Daoy (cell line): ENCODE measurements at places on chromosomes 3 and 15.

DNA sequence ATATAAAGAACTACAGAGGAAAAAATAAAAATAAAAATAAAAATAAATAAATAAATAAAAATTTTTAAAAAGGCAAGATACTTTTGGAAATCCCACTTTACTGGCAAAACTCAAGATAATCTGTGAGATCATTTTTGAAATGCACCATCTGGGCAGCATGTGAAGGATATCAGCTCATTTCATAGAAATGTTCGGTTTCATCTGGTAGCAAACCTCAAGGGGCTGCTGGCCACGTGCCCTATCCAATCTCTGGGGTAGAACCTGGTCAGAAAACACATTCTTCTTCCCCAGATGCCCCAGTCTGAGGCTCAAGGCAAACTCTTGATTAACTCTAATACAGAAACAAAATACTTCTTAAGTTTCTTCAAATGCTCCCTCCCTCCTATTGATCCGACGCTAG is 166.0 kb downstream of the FMN1 start:
- DNase-seq = no peak

DNA sequence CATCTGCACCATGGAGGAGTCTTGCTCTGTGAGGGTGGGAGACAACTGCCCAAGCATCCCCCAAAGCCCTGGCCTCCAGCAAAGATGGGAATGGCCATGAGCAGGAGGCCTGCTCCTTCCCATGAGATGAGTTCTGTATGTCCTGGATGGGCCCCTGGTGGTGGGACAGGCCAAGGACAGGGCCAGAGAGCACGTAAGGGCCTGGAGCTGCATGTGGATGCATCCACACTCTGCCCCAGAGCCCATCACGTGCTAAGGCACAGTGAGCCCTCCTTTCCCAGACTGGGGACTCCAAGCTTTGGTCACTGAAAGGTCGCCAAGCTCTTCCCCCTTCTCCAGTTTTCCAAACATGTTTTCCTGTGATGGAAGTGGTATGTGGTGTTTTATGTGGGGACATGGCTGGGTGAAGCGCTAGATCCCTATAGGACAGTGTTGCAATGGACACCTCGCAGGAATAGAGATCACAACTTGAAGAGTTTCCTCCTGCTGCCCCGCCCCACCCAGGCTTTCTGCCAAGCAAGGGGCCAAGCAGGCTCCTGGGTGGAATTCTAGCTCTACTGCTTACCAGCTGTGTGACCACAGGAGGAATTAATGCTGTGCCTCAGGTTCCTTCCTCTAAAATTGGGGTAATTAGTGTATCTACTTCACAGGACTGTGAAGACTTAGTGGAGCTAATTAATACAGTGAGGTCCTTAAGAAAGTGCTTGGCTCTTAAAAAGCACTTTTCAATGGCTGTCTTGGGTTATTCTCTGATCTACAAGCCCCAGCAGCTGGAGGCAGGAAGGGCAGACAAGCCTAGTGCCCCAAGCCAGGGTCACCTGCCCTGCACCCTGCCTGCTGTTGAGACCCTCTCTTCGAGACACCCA is 106.4 kb upstream of the RPL32 start:
- DNase-seq = peak; percentile 50

GRCh38 chr3:131526801-131527347 is 24.1 kb upstream of the MRPL3 start:
- DNase-seq = peak; percentile 79

- DNase-seq = no peak
Measured at GRCh38 chr3:131038326-131038725, 11.6 kb downstream of the NEK11 start.

DNA sequence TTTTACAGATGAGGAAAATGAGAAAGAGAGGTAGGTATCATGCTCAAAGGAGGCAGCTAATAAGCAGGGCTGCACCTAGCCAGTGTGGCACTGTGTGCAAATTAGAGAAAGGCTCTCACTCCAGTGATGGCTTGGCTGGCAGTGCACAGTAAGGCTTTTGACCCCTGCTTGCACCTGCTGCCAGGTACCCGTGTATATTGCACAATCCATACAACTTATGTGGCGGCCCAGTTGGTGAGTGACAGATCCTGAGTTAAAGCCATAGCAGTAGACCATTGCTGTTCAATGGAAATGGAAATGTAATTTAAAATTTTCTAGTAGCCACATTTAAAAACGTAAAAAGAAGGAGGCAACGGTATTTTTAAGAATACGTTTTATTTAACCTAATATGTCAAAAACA is 266.4 kb upstream of the AZI2 start:
- DNase-seq = no peak

DNA sequence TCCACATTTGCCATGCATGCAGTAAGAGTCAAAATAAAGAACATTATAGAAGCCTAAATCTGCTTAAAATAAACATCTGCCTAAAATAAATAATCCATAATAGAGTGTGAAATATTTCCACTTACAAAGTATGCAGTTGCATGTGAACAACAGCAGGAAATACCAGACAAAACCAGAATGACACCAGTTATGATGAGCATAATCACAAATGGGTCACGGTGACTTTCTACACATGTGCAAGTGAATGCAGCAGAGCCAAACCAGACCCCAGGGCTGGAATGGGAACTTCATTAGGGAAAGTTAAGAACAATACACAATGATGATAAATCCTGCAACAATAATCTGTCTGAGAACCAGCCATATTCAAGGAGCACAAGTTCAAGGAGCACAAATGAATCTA is 615.5 kb downstream of the ROBO2 start:
- DNase-seq = no peak

- DNase-seq = no peak
Measured at GRCh38 chr3:58494107-58494506, 2.2 kb downstream of the KCTD6 start.

GRCh38 chr3:62554264-62554799 is 181.0 kb upstream of the FEZF2 start:
- no peak for DNase-seq

DNA sequence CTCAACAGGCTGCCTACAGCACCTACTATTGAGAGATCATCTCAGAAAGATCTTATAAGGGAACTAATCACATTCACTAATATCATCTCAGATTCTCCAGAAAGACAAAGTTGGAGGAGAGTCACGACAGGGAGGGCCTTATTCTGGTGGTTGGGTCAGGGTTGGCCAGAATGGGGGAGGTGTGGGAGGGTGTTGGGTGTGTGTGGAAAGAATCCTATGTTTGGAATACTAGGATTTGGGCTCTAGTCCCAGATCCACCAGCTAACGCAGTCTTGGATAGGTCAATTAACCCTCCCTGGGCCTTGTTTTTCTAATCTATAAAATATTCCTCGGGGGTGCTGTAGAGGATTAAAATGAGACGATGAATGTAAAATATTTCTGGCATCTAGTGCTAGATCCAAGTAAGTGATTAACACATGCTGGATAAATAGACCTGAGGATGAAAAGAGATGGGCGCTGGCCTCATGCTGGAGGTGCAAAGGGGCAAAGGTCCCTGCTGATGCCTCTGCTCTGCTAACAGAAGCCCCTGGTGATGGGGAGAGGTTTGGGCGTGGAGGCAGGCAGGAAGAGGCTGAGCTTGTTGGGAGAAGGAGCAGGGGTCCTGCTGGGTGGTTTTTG is 67.6 kb upstream of the ETV5 start:
- no peak for DNase-seq

DNA sequence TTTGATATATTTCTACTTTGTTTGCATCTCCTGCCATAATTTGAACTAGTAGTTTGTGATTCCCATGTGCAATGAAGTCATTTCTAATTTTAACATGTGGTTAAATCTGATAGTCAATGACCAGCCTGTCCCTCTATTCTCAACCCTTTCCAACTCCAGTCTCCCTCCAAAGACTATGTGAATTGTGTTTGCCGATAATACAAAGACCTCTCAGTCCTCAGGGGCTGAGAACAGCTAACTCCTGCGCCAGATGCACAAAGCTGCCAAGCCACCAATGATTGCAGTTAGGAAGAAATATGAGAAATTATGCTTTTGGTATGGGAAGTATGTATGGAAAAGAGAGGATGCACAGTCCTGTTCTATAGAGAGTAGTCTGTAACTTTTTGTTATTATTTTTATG is 54.0 kb downstream of the KCNH8 start:
- DNase-seq = no peak

DNA sequence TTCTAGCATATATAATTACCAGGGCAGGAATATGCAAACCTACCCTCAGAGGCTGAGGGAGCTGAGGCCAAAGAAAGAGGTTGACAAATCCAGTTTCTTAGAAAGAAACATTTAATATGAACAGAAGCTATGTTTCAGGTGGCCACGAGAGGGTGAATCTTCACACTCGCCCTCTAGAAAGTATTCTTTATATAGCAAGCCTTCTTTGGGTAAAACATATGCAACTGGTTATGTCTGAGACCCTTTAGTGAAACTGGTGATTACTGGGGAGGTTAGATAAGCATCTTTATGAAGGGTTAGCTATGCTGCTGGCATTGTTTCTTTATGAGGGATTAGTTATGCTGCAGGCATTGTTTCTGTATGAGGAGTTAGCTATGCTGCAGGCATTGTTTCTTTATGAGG is 50.7 kb upstream of the GOLGA6L2 start:
- peak; percentile 9 for DNase-seq

- DNase-seq = no peak
Measured at GRCh38 chr3:112373476-112373875, 40.5 kb downstream of the CD200 start.
